CD4-positive, alpha-beta memory T cell (primary cell): ENCODE measurements at places on chromosomes 12 and 14.

DNA sequence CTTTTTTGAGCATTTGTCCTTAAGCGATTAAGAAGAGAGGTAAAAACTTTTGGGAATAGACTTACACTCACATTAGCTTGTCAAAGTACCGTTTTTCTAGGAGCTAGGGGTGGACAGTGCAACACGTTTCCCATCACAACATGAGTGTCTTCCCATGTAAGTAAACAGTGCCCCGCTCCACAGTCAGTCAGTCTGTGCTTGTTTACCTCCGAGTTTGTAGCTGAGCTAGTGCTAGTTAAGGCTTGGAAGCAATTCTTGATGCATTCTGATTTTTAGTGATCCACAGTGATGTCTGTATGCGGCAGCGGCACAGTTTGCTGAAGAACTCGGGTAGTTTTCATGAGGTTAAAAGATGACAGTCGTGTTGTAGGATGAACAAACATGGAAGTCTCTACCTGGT is 941 bp downstream of the ZDHHC17 start:
- no peak for DNase-seq

- no peak for DNase-seq
Measured at GRCh38 chr14:52333108-52333507, 19.0 kb downstream of the PTGER2 start.

DNA sequence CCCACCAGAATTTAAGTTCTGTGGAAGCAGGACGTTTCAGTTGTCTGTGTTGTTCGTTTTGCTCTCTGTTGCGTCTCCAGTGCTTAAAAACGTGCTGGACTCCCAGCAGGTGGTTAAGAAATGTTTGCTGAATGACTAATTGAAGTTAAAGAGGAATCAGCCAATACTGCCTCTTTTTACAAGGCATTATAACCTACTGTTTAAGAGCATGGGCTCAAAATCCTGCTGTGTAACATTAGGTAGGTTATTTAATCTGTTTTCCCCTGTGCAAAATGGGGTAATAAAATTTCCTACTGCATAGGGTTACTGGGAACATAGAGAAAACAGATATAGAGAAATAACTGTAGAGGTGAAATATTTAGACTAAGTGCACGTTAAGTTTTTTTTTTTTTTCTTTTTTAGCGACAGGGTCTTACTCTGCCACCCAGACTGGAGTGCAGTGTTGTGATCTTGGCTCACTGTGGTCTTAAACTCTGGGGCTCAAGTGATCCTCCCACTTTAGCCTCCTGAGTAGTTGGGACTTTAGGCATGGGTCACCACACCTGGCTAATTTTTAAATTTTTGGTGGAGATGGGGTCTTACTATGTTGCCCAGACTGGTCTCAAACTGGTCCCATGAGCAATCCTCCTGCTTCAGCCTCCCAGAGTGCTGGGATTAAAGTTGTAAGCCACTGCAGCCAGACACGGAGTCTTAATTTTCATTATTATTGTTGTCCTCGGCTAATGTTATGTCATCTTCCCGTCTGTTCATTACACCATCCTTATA is 139.4 kb upstream of the PRICKLE1 start:
- DNase-seq = no peak

GRCh38 chr12:94863321-94864035 is 140.0 kb downstream of the NDUFA12 start:
- DNase-seq = no peak

DNA sequence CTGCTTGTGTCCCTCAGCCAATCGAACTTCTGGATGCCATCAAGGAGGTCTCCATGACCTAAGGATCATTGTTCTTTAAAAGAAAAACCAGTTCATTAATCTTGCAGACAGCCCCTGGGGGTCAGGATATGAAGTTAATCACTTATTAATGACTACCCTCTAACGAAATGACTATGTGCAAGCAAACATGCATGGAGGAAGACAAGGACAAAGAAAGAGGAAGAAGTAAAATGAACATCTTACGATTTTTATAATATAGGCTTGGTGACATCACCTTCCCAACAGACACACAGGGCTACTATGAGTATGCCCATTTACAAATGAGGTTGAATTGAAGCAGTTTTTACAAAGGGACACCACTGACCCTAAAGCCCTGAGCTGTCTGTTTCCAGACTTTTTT is 111.1 kb upstream of the AMIGO2 start:
- no peak for DNase-seq

DNA sequence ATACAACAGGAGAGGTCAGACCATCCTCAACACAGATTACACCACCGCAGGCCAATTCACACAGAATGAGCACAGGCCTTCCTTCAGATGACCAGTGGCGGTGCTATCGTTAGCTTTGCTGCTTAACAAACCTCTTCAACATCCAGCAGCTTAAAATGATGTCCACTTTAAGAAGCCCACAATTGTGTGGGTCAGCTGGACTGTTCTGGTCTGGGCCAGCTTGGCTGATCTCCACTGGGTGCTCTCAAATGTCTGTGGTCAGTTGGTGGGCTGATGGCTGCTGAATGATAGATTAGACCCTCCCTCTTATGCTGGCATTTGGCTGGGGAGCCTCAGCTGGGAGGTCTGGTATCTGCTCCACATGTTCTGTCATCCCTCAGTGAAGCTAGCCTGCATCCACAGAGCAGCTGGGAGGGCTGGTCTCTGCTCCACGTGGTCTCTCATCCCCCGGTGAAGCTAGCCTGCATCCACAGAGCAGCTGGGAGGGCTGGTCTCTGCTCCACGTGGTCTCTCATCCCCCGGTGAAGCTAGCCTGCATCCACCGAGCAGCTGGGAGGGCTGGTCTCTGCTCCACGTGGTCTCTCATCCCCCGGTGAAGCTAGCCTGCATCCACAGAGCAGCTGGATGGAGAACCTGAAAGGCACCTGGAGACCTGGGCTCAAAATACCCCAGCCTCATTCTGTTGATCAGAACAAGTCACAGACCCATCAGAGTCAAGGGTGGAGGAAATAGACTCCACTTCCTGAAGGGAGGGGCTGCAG is 203.6 kb upstream of the DIO3 start:
- DNase-seq = no peak
